ENCODE measurements at places on chromosomes 16 and 17.

- no peak for DNase-seq
Measured at GRCh38 chr17:3864534-3864933, 18.5 kb upstream of the NCBP3 start.

GRCh38 chr17:6508519-6509030 lies 47.8 kb downstream of the PITPNM3 start:
- DNase-seq: no peak

GRCh38 chr17:1916963-1917715 lies 87.3 kb downstream of the RPA1 start:
- no peak for DNase-seq

- DNase-seq: no peak
Measured at GRCh38 chr17:17892731-17893130, 55.9 kb upstream of the SREBF1 start.

DNA sequence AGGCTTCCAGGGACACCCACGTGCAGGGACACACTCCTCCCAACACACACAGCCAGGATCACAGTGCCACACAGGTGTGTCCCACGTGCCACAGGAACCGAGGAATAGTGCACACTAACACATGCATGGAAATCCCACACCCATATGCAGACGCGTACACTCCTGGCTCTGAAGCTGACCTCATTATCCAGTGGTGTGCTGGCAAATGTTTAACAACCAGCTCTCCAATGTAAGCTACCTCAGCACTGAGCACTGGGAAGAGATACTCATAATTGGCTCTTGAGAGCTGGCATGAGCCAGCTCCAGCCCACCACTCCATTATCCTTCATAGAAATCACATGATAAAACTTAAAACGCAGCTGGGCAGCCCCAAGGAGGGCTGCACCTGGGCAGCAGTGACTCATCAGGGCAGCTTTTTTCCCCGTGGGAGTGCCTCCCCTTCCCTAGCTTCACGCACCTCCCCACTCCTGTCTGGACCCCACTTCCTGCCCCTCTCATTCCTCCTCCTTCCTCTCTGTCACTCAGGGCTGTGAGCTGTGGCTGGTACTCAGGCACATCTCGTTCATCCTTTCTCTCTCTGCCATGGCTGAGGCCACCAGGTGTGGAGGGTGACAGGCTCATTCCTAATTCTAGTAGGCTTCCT lies 14.9 kb upstream of the TBX21 start:
- DNase-seq: no peak

GRCh38 chr16:17138801-17139200 lies 332.0 kb downstream of the XYLT1 start:
- peak; percentile 24 for DNase-seq

GRCh38 chr16:77212741-77213541 lies 13.7 kb downstream of the SYCE1L start:
- DNase-seq: peak; percentile 31

DNA sequence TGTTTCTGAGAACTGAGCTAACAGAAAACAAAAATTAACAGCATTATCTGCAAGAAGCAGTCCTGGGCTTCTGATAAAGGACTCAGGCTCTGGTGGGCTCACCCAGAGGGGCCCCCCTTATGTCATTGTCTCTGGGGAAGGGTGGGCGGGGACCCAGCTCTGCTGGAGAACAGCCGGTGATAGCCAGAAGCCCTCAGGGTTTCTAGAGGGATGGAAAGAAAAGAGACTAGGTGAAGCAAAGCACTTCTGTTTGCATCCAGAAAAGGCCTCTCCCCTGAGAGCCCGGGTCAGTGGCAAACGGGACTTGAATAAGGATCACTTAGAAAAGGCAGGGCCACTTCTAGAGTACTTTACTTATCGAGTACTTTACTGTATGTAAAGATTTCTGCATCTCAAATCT lies 7.0 kb upstream of the CDC42EP4 start:
- no peak for DNase-seq
